Placental epithelial cell (primary cell): ENCODE measurements at places on chromosomes 7 and 10. TPM values are rescaled to one million over a fixed set of nuclear protein-coding genes. Genes with fewer than 3 reads are reported as not detected.

The ADAM22 gene
- total RNA-seq, result under 0.01 and 0.11 TPM in 2 replicates

The JAZF1 gene
- 1.2 and 1.5 TPM in 2 replicates for total RNA-seq

The PTPN12 gene
- total RNA-seq, result 42.5 and 54.2 TPM in 2 replicates

The CHAT gene
- 1.1 and 2.0 TPM in 2 replicates for total RNA-seq

The VSTM4 gene
- not detected in 2 replicates for total RNA-seq

The TFR2 gene
- total RNA-seq, result 1.2 and 1.7 TPM in 2 replicates

The KNDC1 gene
- total RNA-seq, result 1.6 TPM in 1 of 2 replicates, not detected in the other

The OR6V1 gene
- total RNA-seq, result not detected in 2 replicates

The EGR2 gene
- total RNA-seq, result 0.22 and 0.79 TPM in 2 replicates

The UCN3 gene
- not detected in 2 replicates for total RNA-seq

The MIOS gene
- total RNA-seq, result 29.1 and 39.4 TPM in 2 replicates

The LRRD1 gene
- under 0.01 and 0.11 TPM in 2 replicates for total RNA-seq

The SLC13A1 gene
- not detected in 2 replicates for total RNA-seq

The NKX1-2 gene
- not detected in 2 replicates for total RNA-seq
